ENCODE measurements at places on chromosomes 5 and 9. TPM values are rescaled to one million over a fixed set of nuclear protein-coding genes. Genes with fewer than 3 reads are reported as not detected.

Gene ZCCHC9
- 24.9 TPM for total RNA-seq

Gene SFXN1
- 22.4 TPM for total RNA-seq

Gene POLR3G
- total RNA-seq = 1.0 TPM

Gene LMBRD2
- 9.8 TPM for total RNA-seq

Gene IL33
- 68.2 TPM for total RNA-seq

Gene MCTP1
- 30.8 TPM for total RNA-seq

Gene PRR16
- 10.5 TPM for total RNA-seq

Gene FOXD4L5
- 0.19 TPM for total RNA-seq

Gene PRLR
- 1.1 TPM for total RNA-seq

Gene WNT8A
- not detected for total RNA-seq

Gene IGIP
- total RNA-seq = 26.5 TPM

Gene RNF180
- 29.2 TPM for total RNA-seq

Gene PAIP2
- total RNA-seq = 82.1 TPM

Gene STPG3
- total RNA-seq = not detected

Gene SPINK1
- 13.7 TPM for total RNA-seq

Gene TMEM232
- 2.5 TPM for total RNA-seq

Gene SLC1A1
- total RNA-seq = 3.2 TPM
